ENCODE measurements at places on chromosomes 5 and 9.

DNA sequence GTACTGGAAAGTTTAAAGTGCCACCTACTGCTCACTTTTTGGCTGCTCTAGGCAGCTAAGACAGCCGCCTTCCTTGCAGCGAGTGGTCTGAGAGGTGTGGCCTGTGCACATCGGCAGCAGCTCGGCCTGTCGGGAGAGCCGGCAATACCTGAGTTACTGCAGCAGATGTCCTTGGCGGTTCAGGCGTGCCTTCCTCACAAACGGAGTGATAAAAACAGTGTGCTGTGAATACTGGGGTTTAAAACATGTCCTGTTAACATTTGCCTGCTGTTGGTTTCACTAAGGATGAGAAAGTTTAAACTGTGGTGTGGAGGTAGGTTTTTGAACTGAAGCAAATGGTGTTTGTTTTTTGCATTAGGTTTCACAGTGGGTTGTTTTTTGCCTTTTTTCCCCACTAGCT lies 12.9 kb downstream of the TRAF2 start:
- DNase-seq: no peak

DNA sequence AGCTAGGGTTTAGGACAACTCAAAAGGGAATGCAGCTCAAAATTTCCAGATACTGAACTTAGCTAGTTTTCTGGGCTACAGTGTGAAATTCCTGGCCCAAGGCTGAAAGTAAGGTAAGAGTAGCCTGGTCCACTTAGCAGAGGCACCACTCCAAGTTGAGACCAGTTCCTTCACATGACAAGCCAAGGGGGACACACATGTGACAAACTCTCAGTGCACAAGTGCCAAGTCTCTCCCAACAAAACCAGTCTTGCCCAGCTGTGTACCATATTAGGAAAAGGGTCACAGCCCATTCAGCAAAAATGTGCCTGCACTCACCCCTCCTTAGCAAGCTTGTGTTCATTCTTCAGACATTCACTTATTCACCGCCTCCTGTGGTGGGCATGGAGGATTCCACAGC lies 27.8 kb downstream of the KLHL3 start:
- no peak for DNase-seq

DNA sequence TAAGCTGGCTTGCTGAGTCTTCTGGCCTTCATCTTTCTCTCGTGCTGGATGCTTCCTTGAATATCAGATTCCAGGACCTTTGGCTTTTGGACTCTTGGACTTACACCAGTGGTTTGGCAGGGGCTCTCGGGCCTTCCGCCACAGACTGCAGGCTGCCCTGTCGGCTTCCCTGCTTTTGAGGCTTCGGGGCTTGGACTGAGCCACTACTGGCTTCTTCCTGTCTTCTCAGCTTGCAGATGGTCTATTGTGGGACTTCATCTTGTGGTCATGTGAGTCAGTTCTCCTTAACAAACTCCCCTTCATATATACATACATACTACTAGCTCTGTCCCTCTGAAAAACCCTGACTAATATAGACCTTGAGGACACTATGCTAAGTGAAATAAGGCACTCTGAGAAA lies 78.3 kb upstream of the SSBP2 start:
- no peak for DNase-seq

GRCh38 chr5:2300421-2300820 lies 417.7 kb upstream of the IRX4 start:
- no peak for DNase-seq

DNA sequence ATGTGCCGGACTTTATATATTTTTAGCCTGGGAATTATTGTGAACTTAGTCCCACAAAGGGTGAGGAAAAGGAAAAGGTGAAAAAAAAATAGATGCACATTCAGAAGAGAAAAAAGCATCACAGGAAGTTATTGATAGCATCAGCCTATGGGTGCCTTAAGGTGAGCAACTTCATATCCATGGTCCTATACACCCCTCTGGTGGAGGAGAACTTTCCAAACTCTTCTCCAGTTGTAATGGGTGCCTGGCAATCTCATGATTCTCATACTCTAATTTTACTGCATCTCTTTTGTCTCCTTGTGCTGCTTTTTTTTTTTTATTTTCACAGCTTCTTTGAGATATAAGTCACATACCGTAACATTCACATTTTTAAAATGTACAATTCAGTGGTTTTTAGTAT lies 107.4 kb downstream of the JAKMIP2 start:
- no peak for DNase-seq

GRCh38 chr5:55187370-55187769 lies 14.4 kb upstream of the CDC20B start:
- no peak for DNase-seq
